G401 (cell line): ENCODE measurements at places on chromosomes 16 and 17. TPM values are rescaled to one million over a fixed set of nuclear protein-coding genes. Genes with fewer than 3 reads are reported as not detected.

The MAP2K4 gene
- 41.8 and 56.6 TPM in 2 replicates for total RNA-seq

The TEKT5 gene
- total RNA-seq, result not detected in 2 replicates

The CLDN9 gene
- total RNA-seq, result not detected in 2 replicates

GRCh38 chr17:30559656-30560055, 82.4 kb downstream of the GOSR1 start:
- DNase-seq, result no peak

- peak; percentile 86 for DNase-seq
Observed at GRCh38 chr17:412211-413015, 59.8 kb upstream of the RPH3AL start.

DNA sequence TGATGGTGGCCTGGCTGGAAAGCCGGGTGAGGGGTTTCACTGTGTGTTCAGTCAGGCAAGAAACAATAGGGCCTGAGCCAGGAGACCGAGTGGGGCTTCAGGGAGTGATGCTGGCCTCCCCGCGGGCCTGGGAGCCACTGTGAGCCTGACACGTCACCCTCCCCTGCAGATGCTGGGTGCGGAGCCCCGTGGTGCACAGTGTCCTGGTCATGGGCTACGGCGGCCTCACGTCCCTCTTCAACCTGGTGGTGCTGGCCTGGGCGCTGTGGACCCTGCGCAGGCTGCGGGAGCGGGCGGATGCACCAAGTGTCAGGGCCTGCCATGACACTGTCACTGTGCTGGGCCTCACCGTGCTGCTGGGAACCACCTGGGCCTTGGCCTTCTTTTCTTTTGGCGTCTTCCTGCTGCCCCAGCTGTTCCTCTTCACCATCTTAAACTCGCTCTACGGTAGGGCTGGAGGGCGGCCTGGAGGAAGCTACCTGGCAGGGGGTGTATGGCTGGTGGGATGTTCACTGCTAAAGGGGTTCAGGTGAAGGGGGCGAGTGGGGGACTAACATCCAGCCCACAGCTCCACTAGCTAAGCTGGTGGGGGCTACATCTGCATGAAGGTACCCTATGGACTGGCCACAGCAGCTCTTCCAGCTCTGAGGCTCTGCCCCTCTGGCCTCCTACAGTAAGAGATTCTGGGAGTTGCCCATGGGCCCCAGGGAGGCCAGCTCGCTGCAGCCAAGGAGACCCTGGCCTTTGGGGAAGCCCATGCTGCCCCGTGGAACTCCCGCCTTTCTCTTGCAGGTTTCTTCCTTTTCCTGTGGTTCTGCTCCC, 32.4 kb downstream of the ADGRG5 start:
- no peak for DNase-seq

GRCh38 chr17:47072886-47073285, 93.8 kb upstream of the RPRML start:
- peak; percentile 16 for DNase-seq

DNA sequence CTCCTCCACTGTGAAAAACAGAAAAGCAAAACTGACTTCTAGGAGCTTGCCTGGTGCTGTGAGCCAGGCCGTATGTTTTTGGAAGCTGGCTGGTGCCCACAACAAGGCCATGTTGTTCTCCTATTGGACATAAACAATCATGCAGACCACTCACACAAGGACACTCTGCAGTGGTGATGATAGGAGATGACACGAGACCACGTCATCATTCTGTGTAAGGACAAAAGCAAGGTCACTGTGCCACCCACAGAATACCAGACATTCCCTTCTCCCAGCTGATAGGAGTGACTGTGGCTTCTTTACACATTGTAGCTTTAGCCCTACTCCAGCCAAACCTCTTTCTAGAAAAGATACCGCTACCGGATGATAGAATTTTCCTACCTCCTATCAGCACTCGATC, 47.7 kb upstream of the LCMT1 start:
- DNase-seq, result no peak
